ENCODE measurements at places on chromosomes 3 and 15.

DNA sequence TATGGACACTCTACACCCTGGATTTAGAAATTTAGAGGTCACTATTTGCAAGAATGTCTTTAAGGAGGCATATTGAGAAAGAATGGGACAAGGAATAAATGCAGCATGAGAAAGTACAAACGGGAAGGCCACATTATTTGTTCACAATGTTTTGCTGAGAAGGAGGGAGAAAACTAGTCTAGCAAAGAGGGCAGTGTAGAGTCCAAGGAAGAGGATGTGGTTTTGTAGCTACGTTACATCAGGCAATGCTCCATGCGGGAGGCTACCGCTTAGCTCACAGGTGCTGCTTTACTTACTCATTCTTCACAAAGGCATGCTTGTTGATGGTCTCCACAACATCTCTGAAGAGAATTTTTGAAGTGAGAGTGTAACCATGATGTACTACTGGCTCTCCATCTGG is 191.1 kb downstream of the PLCH1 start:
- peak; percentile 69 for DNase-seq

DNA sequence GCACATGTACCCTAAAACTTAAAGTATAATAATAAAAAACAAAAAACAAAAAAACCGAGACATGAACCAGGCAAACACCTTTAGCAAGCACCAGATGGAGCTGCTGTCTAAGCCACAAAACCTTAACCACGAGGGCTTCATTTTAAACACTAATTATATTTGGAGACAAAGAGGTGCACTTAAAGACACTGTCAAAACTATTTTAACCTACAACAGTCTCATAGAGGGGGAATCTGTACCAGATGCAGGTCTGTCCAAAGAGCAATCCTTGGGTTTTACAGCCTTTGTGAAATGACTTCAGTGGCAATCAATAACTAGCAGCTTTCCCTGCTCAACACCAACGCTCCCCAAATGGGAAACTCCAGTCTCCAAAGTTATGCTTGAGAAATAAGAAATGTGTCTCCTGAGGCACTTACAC is 115.7 kb upstream of the TSPAN3 start:
- peak; percentile 55 for DNase-seq

DNA sequence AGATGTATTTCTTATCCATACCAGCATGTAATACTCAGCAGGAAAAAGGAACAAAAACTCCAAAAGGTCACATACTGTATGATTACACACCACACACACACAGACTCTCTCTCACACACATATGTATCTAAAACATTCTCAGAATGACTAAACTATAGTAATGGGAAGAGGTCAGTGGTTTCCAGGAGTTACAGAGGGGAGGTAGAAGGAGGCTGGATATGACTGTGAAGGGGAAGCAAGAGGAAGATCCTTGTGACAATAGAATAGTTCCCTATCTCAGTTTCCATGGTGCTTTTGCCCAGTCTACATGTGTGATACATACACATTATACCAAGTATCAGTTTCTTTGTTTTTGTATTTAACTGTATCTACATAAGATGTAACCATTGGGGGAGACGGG is 190.1 kb downstream of the IL5RA start:
- no peak for DNase-seq

- no peak for DNase-seq
Measured at GRCh38 chr15:42890161-42890913, 30.2 kb downstream of the TTBK2 start.

GRCh38 chr3:89289574-89290190 is 182.3 kb downstream of the EPHA3 start:
- no peak for DNase-seq

DNA sequence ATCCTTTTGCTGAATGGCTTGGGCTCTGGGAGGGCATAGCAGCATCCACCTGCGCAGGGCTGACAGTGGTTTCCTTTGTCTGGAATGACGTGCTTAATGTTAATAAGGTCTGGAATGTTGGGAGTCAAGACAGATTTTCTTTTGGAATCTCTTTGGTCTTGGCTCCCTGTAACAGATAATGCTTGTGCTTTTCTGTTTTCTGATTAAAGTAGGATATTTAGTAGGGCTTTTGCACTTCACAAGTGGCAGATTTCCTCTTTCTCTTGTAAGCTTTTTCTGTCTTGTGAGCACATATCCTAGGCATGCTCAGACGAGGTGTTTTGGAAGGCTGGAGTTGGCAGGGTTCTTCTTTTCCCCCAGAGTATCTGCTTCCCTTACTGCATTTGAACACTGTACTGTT is 189.6 kb downstream of the GHSR start:
- no peak for DNase-seq

GRCh38 chr3:64074060-64074459 is 50.8 kb upstream of the PSMD6 start:
- DNase-seq = no peak

DNA sequence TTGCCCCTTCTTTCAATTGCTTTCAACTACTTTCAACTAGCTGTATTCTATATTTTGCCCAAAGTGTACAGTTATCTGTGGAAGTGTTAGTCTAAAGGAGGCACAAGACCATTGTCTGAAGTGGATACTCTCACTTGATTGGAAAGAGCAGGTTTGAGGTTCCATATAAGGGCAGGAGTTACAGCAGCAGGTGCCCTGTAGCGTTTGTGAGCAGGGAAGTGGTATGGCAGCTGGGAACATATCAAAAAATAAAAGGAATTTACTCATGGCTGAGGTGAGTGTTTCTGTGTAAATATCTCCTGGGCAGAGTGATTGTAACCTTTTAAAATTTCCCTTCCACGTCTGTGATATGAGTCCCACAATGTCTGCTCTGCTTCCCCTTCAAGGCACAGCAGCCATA is 38.5 kb upstream of the DNAJC13 start:
- no peak for DNase-seq

GRCh38 chr3:109005443-109005842 is 51.8 kb upstream of the GUCA1C start:
- DNase-seq = no peak

Data from NAMALWA (cell line).